ENCODE measurements at places on chromosomes 13 and 19. TPM values are rescaled to one million over a fixed set of nuclear protein-coding genes. Genes with fewer than 3 reads are reported as not detected.

PRX gene
- 3.5 TPM for total RNA-seq

CYSLTR2 gene
- 2.2 TPM for total RNA-seq

THSD1 gene
- 6.3 TPM for total RNA-seq

DNA sequence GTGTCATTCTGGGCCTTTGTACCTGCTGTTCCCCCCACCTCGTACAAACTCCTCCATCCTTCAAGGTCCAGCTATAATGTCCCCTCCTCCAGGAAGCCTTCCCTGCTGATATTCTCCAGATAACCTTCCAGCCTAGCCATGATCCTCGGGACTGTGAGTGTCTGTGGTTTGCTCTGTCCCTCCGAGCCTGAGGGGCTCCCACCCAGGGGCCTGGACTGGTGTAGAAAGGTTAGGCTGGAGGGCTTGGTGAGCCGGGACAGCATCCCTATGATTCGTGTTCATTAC lies 2.9 kb upstream of the COMP start:
- DNase-seq: no peak

DNA sequence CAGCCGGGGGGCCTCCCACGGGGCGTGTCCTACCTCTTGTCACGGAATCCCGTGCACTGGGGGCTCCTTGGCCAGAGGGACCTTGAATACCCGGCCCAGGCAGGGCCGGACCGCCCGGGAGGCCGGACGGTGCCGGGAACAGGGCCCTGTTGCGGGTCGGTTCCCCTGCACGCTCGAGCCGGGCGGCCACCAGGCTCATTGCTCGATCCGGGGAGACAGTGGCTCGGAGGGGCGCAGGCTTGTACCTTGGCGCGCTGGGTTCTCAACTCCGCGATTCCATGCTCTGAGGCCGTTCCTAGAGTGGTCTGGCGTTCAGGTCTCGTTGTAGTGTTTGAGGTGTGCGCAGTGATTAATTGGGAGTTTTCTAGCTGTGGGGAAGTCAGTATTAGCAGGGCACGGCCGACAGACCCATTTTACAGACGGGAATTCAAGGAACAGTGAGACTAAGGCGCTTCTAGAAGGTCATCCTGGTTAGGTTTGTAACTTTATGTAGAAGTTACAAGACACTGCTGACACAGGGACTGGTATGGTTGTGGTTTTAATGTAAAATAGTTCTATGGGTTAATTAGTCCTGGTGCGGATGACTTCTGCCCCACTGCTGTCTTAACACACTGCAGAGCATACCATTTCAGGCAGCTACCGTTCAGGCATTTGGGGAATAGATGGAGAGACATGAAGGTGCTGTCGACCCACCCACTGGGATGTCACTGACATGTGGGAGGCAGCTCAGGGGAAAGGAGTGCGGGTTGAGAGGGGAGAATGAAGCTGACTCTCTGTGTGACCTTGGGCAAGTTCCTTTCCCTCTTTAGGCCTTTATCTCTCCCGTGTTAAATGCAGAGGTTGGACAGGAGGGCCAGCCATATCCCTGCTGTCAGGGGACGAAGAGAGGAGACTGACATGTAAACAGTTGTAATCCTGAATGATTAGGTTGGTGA lies 592 bp downstream of the CLPTM1 start:
- no peak for DNase-seq

DNA sequence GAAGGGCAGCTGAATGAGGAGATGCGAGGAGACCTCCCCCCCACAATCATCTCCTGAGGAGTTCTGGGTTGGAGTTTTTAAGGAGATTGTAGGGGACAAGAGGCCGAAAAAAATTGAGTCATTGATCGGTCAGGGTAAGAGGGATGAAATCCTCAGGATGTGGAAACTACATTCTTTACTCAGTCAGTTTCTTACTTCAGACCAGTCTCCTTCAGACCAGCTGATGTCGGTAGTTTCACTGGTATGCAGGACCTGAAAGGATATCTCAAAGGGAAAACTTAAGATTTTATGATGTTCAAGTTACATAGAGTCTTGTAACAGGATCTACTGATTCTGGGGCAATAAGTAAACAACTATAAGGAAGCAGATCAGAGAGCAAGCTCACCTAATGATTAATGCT lies 51.7 kb upstream of the RFXAP start:
- DNase-seq: no peak

GRCh38 chr19:7440188-7440975 lies 48.5 kb downstream of the PEX11G start:
- no peak for DNase-seq

- DNase-seq: no peak
Measured at GRCh38 chr19:17296976-17297375, 6.2 kb downstream of the ABHD8 start.

All from posterior vena cava (tissue), 2 donors.